Stimulated activated CD4-positive, alpha-beta T cell treated with anti-CD3 and anti-CD28 coated beads, Interleukin-1b, Interleukin-23, amount 100 ng/mL, for 1 hour (primary cell): ENCODE measurements at places on chromosomes 12 and 14.

DNA sequence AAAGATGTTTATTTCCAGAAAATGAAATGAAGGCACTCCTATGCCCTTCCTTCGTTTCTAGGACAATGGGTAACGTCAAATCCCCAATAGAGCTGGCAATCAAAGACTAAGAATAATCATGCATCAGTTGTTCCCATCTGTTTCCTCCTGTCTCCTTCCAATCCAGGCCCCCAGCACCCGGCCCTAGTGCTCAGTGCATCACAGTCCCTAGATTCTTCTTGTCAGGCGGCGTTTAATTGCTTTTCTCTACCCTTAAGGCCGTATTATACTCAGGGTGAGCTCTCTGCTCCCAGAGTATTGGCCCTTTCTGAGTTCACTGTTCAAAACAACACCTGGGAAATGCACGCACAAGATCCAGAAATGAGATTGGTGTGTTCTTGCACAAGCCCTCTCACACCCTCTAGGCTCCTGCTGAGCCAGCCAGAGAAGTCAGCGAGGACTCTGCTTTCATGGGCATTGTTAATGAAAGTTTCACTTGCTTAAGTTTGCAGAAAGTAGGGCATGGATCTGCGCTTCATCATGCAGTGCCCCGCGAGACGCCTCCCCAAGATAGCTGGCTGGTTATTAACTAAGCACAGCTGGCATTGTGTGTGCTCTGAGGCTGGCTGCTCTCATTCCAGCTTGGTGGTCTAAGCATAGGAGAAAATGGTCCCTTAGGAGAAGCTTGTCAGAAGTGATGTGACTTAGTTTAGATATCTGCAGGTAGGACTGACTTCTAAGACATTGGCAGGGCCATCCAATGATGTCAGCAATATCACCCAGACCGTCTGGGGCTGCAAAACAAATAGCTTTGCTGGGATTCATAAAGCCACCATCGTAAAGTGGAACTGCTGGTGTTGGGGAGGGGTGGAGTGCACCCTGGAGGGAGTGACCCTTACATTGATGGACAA is 28.7 kb downstream of the CRACR2A start:
- DNase-seq, result no peak

DNA sequence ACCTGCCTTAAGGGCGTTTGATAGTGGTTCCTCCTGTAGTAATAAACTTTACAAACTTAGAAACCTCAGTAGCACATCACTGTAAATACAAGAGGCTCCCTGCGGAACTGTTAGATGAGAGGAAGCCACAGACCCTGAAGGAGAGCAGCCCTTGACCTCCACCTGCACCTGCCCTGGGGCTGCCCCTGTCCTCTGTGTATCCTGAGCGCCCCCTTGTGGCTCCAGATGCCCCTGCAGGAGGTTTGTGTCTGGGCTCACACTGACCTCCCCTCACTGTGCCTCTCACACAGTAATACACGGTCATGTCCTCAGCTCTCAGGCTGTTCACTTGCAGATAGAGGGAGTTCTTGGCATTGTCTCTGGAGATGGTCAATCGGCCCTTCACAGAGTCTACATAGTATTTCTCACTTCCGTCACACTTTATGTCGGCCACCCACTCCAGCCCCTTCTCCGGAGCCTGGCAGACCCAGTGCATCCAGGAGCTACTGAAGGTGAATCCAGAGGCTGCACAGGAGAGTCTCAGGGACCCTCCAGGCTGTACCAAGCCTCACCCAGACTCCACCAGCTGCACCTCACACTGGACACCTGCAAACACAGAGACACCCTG is 1059.8 kb downstream of the TMEM121 start:
- peak; percentile 21 for DNase-seq

GRCh38 chr14:28488684-28489083 is 277.9 kb upstream of the FOXG1 start:
- DNase-seq, result no peak

DNA sequence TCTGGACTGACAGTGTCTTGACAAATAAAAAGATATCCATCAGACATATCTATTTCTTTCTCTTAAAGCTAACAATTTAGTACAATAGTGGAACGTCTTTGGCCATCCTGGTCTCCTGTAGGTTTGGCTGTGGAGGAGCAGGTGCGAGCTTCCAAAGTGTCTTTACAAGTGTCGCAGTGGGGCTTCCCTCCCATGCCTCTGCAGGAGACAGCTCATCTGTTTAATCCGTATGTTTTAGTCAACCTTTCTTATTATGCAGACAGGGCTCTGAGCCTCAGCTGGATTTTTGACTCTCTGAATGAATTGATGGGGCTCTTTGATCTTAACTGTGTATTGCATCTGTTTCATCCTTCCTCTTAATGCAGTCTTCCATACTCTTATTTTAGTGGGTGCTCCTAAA is 57.5 kb downstream of the RMST start:
- DNase-seq, result no peak

DNA sequence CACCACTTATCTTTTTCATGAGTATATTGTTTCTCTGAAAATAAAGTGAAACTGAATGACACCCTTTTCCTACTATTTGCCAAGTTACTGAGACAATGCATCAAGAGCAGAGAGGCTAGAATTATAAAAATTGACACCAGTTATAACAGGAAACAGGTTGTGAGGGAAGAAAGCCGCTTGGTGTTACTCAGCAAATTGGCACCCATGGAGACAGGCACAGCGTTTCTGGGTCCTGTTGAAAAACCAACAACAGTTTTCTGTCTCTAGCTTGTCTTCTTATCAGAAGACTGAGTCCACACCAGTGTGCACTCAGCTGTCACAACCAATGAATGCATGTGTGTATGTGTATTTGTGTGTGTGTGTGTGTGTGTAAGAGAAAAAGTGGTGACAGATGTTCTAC is 267.7 kb downstream of the KCNH5 start:
- DNase-seq, result no peak

DNA sequence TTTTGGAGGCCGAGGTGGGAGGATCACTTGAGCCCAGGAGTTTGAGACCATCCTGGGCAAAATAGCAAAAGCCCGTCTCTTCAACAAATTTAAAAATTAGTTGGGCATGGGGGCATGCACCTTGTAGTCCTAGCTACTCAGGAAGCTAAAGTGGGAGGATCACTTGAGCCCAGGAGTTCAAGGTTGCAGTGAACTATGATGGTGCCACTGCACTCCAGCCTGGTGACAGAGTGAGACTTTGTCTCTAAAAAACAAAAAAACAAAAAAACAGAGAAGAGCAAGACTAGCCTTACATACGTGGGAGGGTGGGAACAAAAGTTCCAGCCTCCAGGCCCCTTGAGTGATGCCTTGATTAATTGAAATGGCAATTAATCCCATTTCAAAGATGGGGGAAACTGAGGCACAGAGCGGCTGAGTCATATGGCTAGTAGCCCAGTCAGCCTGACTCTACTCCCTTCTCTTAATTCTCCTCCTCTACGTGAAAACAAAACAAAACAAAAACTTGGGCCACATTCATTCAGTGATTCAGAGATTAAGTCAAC is 3.3 kb upstream of the FAM222A start:
- no peak for DNase-seq
